ENCODE measurements at places on chromosomes 3 and 15. TPM values are rescaled to one million over a fixed set of nuclear protein-coding genes. Genes with fewer than 3 reads are reported as not detected.

DNA sequence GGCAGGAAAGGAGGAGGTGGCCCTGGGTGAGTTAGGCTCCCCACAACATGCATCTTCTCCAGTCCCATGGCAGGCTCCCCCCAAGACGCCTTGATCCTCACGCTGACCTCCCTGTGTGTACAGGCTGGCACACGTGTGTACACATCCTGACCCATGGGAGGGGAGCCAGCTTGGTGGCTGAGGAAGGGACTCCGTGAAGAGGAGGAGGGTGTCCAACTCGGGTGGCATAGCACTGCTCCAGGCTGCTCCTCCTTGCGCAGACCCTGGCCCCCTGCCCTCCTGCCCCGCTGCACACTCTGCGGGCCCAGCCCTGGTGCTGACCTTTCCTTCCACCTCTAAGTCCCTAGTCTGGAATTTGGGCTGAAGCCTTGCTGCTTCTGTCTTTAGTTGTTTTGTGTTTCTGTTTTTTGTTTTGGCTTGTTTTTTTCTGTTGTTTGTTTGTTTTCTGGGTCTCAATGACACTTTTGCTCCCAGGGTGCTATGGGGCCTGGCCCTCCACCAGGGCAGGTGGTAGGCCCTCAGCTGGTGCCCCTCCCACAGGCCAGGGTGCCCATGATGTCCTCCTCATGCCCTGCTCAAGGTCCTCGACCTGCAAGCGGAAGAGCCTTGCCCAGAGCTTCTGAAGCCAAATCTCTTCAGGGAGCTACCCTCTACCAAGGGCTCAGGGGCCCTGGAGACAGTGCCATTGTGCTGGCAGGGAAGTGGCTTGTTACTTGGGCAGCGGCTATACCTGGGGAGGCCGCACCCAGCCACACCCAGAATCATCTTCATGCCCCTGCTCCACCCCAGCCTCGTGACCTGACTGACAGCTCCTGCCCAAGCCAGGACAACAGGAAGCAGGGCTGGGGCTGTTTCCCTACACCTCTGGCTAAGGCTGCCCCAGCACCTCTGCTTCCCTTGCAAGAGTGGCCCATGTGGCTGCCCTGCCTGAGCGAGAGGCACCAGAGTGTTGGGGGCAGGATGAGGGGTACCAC is 5.1 kb downstream of the EPHB3 start:
- H3K4me1 ChIP-seq, result peaks cover 47% of the 10 kb centered on the region
- H3K27ac ChIP-seq, result peak overlapping the region; percentile 79
- no peaks in the 10 kb centered on the region for H3K27me3 ChIP-seq
- H3K4me3 ChIP-seq, result no peak overlapping the region

DNA sequence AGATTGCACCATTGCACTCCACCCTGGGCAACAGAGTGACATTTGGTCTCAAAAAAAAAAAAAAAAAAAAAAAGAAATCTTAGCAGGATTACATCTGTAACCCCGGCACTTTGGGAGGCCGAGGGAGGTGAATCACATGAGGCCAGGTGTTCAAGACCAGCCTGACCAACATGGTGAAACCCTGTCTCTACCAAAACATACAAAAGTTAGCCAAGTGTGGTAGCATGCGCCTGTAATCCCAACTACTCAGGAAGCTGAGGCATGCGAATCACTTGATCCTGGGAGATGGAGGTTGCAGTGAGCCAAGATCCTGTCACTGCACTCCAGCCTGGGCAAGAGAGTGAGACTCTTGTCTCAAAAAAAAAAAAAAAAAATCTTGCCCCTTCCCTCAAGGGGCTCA is 40.4 kb downstream of the LIPC start:
- peaks cover 39% of the 10 kb centered on the region for H3K4me1 ChIP-seq
- no peak overlapping the region for H3K4me3 ChIP-seq
- no peak for DNase-seq
- no peak overlapping the region for H3K27ac ChIP-seq
- no peaks in the 10 kb centered on the region for H3K36me3 ChIP-seq

GRCh38 chr3:135248213-135248612 is 453.2 kb downstream of the EPHB1 start:
- H3K4me3 ChIP-seq, result no peak overlapping the region
- H3K27ac ChIP-seq, result no peak overlapping the region
- H3K27me3 ChIP-seq, result no peaks in the 10 kb centered on the region
- H3K4me1 ChIP-seq, result no peaks in the 10 kb centered on the region

Gene GP5
- 0.27 TPM for total RNA-seq

- no peaks in the 10 kb centered on the region for H3K36me3 ChIP-seq
- no peak overlapping the region for H3K27ac ChIP-seq
- no peak overlapping the region for H3K4me3 ChIP-seq
- DNase-seq, result no peak
- H3K4me1 ChIP-seq, result peaks cover 7% of the 10 kb centered on the region
- H3K27me3 ChIP-seq, result no peaks in the 10 kb centered on the region
Observed at GRCh38 chr3:52406231-52406661, 38.7 kb downstream of the SEMA3G start.

Gene NOP10
- total RNA-seq, result 308 TPM

GRCh38 chr3:182183716-182184430 is 472.1 kb downstream of the SOX2 start:
- H3K36me3 ChIP-seq, result no peaks in the 10 kb centered on the region
- no peak overlapping the region for H3K27ac ChIP-seq
- H3K4me1 ChIP-seq, result peaks cover 25% of the 10 kb centered on the region
- no peaks in the 10 kb centered on the region for H3K27me3 ChIP-seq
- DNase-seq, result no peak
- H3K4me3 ChIP-seq, result no peak overlapping the region

DNA sequence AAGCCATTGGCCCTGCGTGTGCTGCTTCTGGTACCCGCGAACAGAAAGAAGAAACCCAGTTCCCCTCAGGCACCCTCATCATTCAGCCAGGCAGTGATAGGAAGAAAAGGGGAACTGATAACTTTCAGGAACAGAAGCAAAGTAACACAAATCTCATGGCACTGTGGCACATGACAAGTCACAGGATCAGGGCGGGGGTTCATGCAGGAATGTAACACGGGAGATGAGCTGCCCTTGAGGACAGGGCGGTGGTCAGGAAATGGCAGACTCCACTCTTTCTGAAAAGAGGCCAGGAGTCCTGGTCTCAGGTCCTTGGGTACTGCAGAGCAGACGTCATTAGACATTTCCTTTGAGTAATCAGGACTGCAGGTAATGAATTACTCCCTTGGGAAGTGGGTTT is 95.5 kb downstream of the CCNL1 start:
- H3K4me3 ChIP-seq, result no peak overlapping the region
- no peak overlapping the region for H3K27ac ChIP-seq
- H3K36me3 ChIP-seq, result no peaks in the 10 kb centered on the region
- no peak for DNase-seq

Gene SLC38A3
- 22.6 TPM for total RNA-seq

DNA sequence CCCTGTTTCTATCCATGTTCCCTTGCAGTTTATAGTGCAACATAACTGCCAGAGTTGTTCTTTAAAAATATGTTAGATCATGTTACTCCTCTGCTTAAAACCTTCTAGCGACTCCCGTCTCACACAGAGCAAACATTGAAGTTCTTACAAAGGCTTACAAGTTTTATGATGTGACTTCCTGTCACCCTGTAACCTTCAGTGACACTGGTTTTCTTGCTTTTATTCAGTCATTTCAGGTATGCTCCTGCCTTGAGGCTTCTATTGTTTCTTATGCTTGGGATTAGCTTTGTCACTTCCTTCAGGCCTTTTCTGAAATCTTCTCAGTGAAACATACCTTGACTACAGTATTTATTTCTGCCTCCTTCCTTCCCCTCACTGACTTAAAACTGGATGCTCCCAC is 252.1 kb downstream of the DOCK3 start:
- H3K4me1 ChIP-seq, result peaks cover 3% of the 10 kb centered on the region
- no peaks in the 10 kb centered on the region for H3K36me3 ChIP-seq
- DNase-seq, result no peak
- H3K27me3 ChIP-seq, result no peaks in the 10 kb centered on the region

Gene CORO2B
- total RNA-seq, result 1.2 TPM

- DNase-seq, result no peak
- no peak overlapping the region for H3K27ac ChIP-seq
- H3K27me3 ChIP-seq, result no peaks in the 10 kb centered on the region
- H3K36me3 ChIP-seq, result no peaks in the 10 kb centered on the region
- peaks cover 6% of the 10 kb centered on the region for H3K4me1 ChIP-seq
Observed at GRCh38 chr3:98589331-98590036, 3.9 kb downstream of the CPOX start.
